ENCODE measurements at places on chromosomes 7 and 10. TPM values are rescaled to one million over a fixed set of nuclear protein-coding genes. Genes with fewer than 3 reads are reported as not detected.

PLEKHS1 gene
- 0.03 TPM for total RNA-seq

ANKRD7 gene
- total RNA-seq = 0.41 TPM

SPAG6 gene
- not detected for total RNA-seq

LIPM gene
- not detected for total RNA-seq

BMPER gene
- 5.1 TPM for total RNA-seq

ZNF727 gene
- total RNA-seq = not detected

MYH16 gene
- 0.32 TPM for total RNA-seq

MCM10 gene
- total RNA-seq = 21.3 TPM

BHLHA15 gene
- total RNA-seq = 0.33 TPM

CLEC5A gene
- total RNA-seq = not detected

ZNF746 gene
- 14.8 TPM for total RNA-seq

PEX1 gene
- total RNA-seq = 6.8 TPM

PNLIPRP2 gene
- total RNA-seq = not detected

ASZ1 gene
- not detected for total RNA-seq

ACBD7 gene
- 0.86 TPM for total RNA-seq

WDR86 gene
- total RNA-seq = 0.15 TPM

GRID2IP gene
- total RNA-seq = not detected

TFEC gene
- not detected for total RNA-seq

ZNF92 gene
- total RNA-seq = 4.7 TPM

FFAR4 gene
- total RNA-seq = 0.30 TPM

SUPV3L1 gene
- total RNA-seq = 33.8 TPM

CPVL gene
- 0.55 TPM for total RNA-seq

RET gene
- 0.83 TPM for total RNA-seq

PAPOLB gene
- not detected for total RNA-seq

HOXA11 gene
- 0.70 TPM for total RNA-seq

CYP2C18 gene
- total RNA-seq = not detected

CALHM3 gene
- 0.20 TPM for total RNA-seq

CACNA2D1 gene
- 10.2 TPM for total RNA-seq

STEAP1B gene
- not detected for total RNA-seq

Data from A549 treated with GW870086 at 1 μM for 4 hours (cell line).